Lung microvascular endothelial cell (primary cell): ENCODE measurements at places on chromosomes 7 and 10. TPM values are rescaled to one million over a fixed set of nuclear protein-coding genes. Genes with fewer than 3 reads are reported as not detected.

DNA sequence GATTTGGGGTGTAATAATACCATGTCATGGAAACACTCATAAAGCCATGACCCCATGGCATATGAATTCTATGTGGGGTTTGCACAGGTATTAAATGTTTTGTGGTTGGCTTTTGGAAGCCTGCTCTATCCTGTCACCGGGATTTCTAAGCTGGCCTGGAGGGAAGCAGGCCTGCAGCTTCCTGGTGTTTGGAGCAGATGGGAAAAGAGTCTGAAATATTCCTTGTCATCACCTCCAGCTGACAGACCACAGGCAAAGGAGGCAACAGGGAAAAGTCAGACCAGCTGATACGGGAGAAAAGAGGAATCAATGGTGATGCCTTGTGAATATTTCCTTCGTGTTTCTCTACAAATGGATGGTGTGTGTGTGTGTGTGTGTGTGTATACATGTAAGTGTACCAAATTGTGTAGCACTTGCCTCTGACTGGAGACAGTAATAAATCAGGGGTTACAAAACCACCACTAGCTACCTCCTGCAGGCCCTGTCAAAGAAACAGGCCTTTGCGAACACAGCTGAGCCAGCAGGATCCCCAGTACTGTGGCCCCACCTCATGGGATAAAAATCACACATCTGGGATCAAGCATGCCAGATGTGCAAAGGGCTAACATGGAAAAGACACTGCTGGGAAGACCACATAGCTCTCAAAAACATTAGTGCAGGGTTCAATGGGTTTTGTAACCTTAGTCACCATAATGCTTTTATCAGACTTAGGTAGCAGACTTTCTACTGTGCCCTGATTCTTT, 120.8 kb upstream of the HPS1 start:
- DNase-seq = no peak

DNA sequence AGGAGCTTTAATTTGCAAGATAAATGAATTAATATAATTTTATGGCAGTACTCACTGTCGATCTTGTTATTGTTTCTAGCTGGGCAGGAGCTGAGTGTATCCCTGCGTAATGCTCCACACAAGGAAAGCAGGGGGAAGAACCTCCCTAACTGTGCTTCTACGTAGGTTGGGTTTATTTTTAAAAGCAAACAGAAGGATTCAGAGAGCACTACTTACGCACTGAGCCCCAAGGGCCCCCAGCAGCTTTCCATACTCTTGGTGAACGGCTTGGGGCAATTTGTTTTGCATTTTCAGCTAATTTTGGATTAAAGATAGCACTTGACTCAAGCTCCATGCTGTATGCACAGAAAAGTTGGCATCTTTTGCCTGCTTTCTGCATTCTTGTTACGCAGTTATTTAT, 9.6 kb downstream of the DUSP5 start:
- DNase-seq = no peak

The PRTFDC1 gene
- total RNA-seq = 5.6 and 7.6 TPM in 2 replicates

The MCM10 gene
- total RNA-seq = 2.4 and 5.0 TPM in 2 replicates

The CCL24 gene
- not detected in 2 replicates for total RNA-seq

The COL26A1 gene
- under 0.01 TPM in 1 of 2 replicates, not detected in the other for total RNA-seq
